ENCODE measurements at places on chromosomes 3 and 15.

GRCh38 chr3:10602769-10603768, 97.7 kb upstream of the ATP2B2 start:
- peak; percentile 62 for DNase-seq

DNA sequence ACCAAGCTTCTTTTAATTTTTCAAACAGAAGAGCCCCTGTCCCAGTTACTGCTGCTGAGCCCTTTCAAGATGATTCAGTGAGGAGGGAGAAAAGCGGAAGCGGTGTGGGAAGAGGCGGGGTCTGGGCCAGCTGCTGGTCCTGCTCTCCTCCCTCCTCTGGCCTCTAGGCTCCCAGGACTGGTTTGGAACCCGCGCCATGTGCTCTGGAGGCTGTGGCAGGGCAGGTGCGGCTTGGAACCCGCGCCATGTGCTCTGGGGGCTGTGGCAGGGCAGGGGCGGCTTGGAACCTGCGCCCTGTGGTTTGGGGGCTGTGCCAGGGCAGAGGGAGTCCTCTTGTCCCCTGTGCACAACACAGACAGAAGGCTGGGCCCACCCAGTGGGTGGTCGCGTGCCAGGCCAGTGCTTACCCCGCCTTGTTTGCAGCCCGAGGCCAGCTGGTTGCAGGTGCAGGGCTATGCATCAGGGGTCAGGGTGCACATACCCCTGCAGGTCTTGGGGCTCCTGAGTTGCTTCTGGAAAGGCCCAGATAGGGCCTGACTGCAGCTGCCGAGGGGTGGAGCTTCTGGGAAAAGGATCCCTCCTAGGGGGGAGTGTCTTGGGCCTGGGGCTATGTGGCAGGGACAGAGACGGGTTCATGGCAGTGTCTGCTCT, 12.2 kb downstream of the ALG1L2 start:
- DNase-seq: peak; percentile 22

DNA sequence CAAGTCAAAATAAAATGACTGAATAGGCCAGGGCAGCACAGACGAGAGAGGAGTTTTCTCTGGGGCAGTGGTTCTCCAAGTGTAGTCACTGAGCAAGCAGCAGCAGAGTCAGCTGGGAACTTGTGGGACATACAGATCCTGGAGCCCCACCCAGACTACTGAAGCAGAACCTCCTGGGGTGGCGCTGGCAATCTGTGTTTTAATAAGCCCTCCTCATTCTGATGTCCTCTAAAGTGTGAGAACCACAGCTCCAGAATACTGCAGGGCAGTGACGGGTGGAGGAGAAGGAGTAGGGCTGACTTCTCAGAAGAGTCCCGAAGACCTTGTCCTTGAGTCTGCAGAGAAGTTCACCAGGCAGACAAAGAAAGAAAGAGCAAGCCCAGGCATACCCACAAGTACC, 251.3 kb upstream of the HES1 start:
- DNase-seq: no peak

- no peak for DNase-seq
These were observed 5.9 kb upstream of the CD47 start for GRCh38 chr3:108096532-108097321.

- no peak for DNase-seq
These were observed 75.3 kb downstream of the ST8SIA2 start for GRCh38 chr15:92468991-92469390.

DNA sequence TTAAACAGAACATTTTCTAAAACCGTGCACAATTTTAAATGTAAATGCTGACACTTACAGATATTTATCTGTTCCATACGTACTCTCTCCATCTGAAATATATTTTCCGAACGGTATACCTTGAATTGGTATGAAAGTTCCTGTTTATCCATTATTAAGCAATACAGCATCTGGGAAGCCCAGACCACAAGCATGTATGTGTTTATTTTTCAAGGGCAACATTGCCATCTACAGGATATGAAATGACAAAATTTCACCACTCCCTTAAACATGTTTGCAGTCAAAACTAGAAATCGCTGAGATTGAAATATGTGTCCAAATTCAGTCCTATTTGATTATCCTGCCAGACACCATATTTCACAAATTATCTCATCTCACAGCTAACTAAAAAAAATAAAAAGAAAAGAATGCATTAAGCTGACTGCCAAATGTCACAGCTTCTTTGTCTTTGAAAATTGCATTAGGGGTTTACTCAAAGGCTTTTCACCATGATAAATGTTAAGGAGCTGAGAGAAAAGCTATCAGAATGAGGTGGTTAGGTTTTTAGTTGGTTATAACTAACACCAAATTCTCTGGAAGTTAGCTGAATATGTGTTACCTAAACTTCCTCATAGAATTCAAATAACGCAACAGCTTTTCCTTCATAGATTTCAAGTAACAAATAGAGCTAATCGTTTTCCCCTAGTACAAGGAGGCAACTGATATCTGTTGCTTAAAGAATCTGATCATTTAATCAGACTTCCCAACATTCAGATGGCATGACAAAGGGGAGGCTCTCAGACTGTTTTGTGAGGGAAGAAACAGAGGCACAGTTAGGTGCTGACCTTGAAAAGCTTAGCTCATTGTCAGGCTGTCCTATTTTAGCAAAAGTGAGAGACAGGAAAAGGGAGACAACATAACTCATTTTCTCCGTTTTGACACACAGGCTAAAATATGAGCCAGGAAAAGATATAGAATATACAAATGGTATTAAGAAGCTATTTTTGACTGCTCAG, 533.1 kb downstream of the TBL1XR1 start:
- DNase-seq: no peak

- DNase-seq: no peak
These were observed 61.0 kb downstream of the OTOL1 start for GRCh38 chr3:161557445-161558150.

GRCh38 chr15:39411102-39411989, 169.5 kb upstream of the THBS1 start:
- DNase-seq: no peak

- DNase-seq: no peak
These were observed 54.3 kb downstream of the SMAD6 start for GRCh38 chr15:66756295-66756694.
